T-cell (primary cell): ENCODE measurements at places on chromosomes 16 and 17.

DNA sequence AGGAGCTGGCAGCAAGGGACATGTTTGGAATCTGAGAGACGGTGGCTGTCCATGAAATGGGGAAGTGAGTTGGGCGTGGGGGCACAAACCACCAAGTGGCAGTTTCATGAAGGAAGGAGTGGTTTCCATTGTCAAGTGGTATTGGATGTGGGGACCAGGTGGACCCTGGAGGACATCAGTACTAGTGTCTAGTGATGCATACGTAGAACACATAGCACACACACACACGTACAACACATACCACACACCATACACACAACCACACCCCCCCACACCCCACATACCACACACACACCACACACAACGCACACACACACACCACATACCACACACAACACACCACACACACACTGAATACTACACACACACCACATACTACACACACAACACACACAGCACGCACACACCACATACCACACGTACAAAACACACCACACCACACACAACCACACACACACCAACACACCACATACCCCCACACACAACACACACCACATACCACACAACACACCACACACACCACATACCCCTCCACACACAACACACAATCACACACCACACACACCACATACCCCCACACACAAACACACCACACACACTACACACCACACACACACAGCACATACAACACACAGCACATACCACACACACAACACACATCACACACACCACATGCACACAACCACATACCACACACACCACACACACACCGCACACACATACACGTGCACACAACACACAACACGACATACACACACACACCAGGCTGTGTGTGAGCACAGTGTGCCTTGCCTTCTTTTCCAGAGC, 41.1 kb upstream of the GSE1 start:
- no peak for DNase-seq

DNA sequence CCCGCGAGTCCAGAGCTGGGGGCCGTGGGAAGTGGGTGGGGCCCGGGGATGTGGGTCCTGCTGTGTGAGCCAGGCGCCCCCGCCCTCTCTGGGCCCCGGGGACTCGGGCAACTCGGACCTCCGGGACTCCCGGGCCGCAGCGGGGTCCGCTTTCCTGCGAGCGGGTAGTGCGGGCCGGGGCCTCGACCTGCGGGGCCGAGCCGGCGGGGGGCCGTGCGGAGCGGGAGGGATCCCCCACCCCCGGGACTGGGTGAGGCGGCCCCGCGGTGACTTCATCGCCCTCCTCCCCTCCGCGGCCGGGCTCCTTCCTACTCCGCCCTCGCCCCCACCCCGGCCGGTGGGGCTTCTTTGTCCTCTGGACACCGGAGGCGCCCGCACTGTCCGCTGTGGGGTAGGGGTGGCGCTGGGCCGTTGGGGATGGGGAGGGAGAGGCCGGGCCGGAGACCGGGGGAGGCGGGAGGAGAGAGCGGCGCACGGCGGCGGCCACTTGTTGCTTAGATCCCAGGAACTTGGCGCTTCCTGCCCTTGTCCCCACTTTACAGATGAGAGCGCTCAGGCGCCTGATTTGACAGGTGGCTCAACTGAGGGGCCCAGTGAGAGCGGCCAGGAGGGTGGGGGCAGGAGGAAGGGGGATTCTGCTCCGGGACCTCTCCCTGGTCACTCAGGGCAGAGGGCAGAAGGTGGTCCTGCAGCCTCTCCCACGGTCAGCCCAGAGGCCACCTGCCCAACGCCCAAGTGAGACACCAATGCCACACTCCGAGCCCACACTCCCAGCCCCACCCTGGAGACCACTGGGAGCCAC, 874 bp downstream of the CMTM3 start:
- no peak for DNase-seq

DNA sequence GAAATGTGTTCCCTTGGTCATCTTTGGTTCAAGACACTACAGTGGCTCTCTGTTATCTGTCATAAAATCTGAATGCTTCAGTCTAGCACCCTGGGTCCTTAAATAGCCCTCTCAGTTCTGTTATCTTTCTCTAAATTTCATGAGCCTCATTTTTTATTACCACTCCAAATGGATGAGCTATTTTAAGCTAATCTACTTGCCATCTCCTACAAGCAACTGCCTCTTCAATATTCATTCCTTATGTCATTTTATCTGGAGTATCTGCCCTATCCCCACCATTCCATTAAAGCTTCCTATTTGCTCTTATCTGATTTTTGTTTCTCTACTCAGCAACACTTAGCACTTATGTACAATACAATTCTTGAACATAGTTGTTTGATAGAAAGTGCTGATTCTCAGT, 28.0 kb upstream of the EVI2A start:
- no peak for DNase-seq

- no peak for DNase-seq
Measured at GRCh38 chr17:1518410-1518809, 2.0 kb upstream of the INPP5K start.

GRCh38 chr16:56836410-56837230, 28.4 kb upstream of the SLC12A3 start:
- DNase-seq, result no peak

DNA sequence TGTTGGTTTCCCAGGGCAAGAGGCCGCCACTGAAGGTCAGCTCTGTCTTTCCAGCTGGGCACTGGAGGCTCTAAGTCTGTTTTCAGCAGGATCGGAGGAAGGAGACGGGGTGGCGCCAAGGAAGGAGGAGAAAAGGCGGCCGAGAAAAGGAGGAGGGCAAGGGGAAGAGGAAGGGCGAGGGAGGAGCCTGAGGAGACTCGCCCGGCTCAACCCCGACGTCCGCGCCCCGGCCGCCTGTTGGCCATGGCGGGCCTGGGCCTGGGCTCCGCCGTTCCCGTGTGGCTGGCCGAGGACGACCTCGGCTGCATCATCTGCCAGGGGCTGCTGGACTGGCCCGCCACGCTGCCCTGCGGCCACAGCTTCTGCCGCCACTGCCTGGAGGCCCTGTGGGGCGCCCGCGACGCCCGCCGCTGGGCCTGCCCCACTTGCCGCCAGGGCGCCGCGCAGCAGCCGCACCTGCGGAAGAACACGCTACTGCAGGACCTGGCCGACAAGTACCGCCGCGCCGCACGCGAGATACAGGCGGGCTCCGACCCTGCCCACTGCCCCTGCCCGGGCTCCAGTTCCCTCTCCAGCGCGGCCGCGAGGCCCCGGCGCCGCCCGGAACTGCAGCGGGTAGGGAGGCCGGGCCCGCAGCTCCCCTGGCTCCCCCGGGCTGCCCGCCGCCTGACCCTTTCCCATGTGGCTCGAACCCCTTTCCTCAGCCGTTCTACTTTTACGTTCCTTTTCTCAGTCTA, at the start of gene RNF135:
RNF135 (plus strand) TSS at position 209 of the 737 bp plus-strand sequence; CDS start at position 244, 35 bp downstream.
- DNase-seq, result peak; percentile 53

GRCh38 chr17:59417452-59417851, 86.0 kb downstream of the YPEL2 start:
- no peak for DNase-seq

DNA sequence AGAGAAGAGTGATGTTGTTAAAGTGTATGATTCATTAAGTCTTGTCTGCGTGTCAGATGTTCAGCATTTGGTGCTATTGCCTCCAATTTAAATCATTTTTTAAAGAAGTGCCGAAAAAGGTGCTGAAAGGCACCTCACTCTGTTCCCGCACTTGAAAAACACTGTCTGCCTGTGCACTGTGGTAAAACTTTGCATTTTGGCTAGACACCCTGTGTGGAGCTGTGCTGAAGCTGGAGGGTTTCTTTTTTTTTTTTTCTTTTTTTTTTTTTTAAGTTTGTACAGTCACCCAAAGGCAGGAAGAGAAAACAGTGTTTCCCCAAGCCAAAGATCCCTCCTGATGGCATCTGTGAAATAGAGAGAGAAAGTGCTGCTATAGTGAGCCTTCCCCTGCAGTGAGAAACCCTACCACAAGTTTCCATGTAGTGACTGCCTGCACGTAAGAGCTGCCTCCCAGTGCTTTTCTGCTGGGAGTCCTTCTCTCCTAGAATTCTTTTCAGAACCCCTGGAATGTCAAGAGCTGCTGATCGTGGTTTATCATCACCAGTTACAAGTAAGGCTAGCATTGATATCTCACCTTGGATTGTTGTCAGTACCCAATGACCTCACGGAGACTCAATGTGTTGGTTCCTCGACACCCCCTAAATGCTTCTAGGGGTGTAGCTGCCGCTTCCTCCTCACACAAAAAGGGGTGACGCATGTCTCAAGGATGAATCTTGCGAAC, 116.0 kb upstream of the SOX9 start:
- DNase-seq, result no peak

- DNase-seq, result no peak
Measured at GRCh38 chr17:4475001-4475400, 23.7 kb upstream of the SPNS2 start.

DNA sequence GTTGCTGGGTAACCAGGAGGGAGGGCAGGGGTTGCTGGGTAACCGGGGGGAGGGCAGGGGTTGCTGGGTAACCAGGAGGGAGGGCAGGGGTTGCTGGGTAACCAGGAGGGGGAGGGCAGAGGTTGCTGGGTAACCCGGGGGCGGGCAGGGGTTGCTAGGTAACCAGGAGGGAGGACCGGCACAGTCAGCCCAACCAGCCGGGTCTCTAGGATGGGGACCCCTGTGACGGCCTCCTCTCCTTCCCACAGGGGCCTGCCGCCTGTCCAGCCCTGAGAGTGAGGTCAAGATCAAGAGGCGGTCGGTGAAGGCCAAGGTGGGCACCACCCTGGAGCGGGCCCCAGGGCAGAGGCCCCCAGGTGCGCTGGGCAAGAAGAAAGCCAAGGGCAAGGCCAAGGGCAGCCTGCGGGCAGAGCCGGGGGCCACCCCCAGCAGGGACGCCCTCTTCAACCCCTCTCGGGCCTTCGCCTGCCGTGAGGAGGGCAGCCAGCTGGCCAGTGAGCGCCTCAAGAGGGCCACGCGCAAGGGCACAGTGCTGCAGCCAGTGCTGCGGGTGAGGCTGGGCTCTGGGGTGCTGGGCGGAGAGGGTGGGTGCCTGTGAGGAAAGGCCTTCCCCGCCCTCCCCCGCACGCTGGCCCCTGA, 54.6 kb downstream of the ACTG1 start:
- no peak for DNase-seq

- DNase-seq, result no peak
Measured at GRCh38 chr17:78802459-78802858, 20.4 kb upstream of the CYTH1 start.
